ENCODE measurements at places on chromosomes 1 and 21.

GRCh38 chr1:6554907-6555778 lies at the start of gene TAS1R1:
Gene TAS1R1, plus strand, starts transcription at chr1:6555307. Its CDS starts 67 bp downstream, at chr1:6555374.
- no peak for DNase-seq

DNA sequence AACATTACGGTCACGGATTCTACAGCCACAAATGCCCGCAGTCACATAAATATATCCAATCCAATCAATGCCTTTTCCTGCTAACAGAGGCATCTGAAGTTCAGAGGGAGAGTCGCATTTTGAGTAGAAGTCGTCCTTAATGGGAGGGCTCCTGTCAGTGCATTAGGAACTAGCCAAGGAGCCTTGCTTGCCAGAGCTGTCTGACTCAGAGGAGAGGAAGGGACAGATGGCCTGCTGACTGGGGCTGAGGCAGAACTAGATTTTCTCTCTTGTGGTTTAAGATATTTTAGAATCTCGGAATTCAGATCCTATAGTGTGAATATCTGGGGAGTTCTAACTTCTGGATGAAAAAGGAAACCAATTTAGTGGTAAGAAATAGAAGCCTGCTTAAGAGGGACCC lies 10.6 kb downstream of the XKR8 start:
- no peak for DNase-seq

GRCh38 chr1:30038134-30039025 lies 685.0 kb downstream of the MATN1 start:
- no peak for DNase-seq

- DNase-seq, result no peak
Measured at GRCh38 chr21:37767984-37768383, 148.3 kb downstream of the KCNJ6 start.

DNA sequence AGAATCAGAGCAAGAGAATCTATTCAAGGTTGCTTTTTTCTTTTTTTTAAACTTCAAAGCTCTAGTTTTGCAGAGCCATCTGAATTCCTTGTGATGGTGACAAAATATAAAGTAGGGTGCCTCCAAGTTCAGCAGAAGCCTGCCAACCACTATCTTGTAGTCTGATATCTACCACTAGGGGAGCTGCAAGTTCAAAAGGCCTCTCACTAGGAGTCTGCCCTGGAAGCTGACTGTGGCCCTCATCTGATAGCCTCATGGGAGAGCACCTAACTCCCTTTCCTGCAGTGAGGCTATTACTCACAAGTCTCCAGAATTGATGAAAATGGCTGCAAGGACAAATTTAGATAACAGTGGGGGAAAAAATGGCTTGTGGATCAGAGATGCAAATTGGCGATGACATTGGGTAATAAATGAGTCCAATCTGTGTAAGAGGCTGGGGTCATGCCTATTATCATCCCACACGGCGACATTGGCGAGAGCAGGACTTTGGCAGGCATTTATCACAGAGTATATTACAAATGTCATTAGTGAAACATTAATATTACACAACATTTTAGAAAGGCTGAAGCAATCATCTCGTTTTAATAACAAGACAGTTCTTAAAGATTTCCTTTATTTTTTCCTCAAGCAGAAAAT lies 10.7 kb upstream of the ZP4 start:
- peak; percentile 23 for DNase-seq

DNA sequence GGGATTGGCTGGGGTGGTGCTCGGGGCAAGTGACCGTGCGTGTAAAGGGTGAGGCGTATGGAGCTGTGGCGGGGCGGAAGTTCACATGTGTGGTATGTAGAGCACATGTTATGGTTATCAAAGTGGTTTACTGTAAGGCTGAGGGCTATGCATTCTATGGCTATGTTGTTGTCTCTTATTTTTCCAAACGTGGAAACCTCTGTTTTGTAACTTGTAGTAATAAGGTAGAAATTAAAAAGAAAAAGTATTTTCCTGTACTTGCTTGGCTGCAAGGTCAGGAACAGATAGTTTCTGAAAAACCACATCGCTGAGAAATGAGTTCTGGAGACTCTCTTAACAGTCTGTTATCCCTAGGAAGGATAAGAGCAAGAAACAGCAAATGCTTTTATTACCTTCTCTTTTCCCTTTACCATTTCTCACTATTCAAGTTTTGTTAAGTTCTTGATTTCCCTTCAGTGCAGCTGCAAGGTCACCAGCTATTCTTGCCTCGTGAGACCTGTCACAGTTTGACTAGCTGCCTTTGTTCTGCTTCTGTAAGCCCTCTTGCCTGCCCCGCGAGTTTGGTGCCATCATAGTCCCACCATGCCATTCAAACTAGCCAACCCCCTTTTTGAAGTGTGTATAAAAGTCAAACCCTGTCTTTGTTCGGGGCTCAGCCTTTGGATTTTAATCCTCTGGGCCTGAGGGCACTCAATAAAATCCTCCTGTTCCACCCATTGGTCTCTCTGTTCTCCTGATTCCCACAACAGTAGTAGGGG lies 9.5 kb downstream of the RNU1-2 start:
- DNase-seq, result peak; percentile 70

- no peak for DNase-seq
Measured at GRCh38 chr1:193555662-193556441, 369.4 kb upstream of the B3GALT2 start.

DNA sequence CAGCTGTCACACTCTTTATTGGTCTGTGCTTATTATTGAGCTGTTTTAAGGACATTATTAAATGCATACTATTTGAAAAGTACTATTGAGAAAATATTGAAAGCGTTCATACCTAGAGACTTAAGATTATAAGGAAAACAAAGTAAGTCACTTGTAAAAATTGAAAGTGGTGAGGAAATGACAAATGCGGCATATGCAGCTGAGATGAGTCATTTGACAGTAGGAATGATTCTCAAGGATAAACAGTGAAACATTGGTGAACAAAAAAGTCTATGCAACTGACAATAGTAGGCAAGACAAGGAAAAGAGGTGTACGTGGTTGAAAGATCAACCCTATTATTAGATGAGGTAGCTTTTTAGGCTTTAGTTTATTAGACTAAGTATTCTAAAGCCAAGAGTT lies 82.6 kb upstream of the MAP10 start:
- no peak for DNase-seq

DNA sequence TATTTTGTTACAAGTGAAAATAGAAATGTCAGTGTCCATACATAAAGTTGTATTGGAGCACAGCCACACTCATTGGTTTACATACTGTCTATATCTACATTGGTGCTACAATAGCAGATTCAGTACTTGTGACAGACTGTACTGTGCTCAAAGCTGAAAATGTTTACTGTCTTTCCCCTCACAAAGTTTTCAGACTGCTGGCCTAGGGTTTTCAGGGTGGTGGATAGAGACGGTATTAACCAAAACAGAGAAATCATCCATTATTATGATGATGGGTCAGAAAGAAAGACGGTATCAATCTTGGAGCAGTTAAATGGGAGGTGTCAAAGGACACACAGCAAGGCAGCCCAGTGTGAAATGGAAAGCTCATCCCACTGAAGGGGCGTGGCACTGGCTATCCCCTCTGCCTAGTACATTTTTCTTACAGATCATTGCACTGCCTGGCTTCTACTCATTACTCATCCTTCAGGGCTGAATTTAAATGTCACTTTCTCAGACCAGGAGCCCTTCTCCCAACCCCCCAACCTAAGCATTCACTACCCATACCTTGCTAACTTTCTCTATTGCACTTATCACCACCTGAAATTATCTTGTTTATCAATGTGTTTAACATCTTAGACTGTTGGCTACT lies 10.2 kb downstream of the JAK1 start:
- no peak for DNase-seq

- no peak for DNase-seq
Measured at GRCh38 chr1:36612881-36613280, 130.2 kb upstream of the CSF3R start.

DNA sequence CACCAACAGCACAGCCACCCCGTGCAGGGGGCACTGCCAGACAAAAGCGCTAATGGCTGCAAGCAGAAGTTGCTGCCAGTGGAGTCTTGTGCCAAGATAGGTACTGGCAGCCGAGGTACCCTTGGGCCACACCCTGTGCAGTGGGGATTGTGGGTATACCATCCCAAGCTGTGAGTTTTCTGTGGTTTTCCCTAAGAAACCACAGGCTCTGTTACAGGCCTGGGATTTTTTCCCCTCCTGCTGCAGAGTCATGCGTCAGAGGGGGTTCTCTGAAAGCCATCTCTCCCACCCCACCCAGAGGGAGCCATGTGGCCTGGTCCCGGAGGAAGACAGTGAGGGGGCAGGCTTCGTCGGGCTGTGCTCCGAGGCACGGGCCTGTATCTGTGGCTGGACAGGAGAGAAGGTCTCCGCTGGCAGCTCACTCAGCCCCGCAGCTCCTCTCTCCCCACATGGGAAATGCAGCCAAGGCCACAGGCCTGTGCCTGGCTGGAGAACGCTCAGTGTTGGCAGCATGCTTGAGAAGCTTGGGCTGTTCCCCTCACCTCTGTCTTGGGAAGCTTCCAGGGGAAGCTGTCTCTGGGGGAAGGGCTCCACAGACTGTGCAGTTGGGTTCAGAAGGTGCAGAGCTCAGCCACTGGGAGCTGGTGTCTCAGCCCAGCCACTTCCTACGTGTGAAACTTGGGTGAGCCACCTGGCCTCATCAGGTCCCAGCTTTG lies 42.5 kb downstream of the NEK2 start:
- no peak for DNase-seq

DNA sequence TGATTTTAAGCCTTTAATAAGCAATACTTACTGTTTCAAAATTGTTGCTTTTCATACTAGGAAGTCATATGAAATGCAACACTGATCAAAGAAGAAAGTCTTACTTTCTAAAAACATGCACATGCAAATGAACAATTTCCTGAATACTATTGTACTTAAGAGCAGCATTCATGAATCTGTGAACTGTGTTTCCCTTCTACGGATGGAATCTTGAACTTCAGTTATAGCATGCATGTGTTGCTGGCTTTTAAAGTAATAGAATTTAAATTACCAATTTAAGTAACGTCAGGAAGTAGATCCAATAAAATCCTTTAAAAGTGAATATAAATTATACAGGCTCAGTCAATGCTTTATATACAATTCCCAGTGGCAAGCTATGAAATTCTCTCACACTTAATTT lies 348.9 kb downstream of the KCNT2 start:
- no peak for DNase-seq

DNA sequence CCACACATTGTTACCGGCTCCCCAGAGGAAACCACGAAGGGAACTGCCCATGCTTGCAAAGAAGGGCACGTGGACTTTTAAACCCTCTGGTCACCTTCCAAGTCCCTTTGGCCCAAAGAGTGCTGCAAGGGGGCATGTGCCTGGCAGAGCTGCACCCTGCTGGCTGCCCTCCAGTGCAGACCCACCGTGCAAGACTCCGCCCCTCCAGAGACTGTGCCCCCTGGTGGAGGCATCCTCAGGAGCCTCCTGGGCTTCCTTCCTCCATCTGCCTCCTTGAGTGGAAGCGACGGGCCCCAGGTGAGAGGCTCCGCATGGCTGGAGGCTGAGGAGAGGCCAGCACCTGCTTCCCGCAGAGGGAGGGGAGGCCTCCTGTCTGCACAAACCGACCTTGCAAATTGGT lies 100.6 kb downstream of the CRYAA start:
- DNase-seq, result no peak

DNA sequence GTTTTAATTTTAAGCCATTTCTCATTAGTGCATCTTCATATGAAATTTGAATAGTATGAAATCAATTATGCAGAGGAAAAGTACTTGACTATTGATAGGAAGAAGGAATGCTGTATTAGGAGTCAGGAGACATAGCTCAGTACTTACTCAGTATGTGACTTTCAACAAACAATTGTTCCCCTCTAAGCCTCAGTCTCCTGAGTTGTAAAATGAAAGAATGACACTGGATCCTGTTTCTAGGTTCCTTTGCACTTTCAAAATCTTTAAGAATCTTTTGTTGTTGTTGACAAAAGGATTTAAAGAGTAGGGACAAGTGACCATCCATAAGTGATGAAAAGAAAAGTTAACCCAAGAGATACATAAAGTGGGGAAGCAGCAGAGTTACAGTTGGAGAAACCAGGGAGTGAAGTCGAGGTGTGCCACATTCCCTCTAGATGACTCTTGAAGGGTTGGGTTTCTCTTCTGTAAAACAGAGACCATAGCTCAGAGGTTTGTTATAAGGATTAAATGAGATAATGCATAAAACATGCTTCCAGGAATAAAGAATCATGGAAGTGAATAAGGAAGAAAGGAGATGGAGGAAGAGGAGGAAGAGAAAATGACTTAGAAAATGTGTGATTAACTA lies 105.7 kb upstream of the KCNJ15 start:
- no peak for DNase-seq

GRCh38 chr1:206133751-206134415 lies 16.7 kb upstream of the AVPR1B start:
- no peak for DNase-seq

DNA sequence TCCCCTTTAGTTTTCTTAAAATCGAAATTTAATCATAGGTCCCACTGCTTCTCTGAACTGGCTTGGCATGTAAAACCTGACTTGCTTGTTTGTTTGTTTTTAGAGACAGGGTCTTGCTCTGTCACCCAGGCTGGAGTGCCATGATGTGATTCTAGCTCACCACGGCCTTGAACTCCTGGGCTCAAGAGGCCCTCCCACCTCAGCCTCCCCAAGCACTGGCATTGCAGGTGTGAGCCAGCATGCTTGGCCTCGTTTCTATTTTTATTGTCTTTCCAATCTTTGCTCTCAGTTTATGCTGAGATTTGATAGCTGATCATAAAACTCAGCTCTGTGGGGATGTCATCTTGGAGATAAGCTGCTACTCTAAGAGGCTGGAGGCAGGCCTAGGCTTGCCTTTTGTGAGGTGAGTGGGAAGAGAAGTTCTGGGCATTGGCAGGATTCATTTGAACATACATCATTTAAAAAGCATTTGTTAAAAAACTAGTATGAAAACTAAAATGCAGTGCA lies 51.5 kb upstream of the GCLM start:
- no peak for DNase-seq

DNA sequence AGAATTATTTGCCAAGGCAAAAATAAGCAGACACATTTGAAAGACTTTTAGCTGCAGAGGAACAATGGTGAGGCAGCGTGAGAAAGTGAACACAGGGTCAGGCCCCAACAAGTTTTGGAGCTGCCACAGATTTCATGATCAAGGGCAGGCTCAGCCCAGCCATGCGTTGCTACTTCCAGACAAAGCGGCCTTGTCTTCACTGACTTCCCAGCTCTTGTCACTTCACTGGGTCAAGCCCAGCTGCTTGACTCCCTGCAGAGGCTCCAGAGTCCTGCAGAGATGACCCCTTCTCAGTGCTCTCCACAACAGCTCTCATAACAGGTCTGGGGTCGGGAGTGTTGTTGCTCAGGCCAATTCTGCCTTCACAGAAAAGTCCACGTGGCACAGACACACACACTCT lies 35.8 kb downstream of the HHAT start:
- DNase-seq, result no peak

- DNase-seq, result no peak
Measured at GRCh38 chr1:165254376-165254775, 102.1 kb downstream of the LMX1A start.

GRCh38 chr1:7171574-7171973 lies 386.3 kb downstream of the CAMTA1 start:
- no peak for DNase-seq

DNA sequence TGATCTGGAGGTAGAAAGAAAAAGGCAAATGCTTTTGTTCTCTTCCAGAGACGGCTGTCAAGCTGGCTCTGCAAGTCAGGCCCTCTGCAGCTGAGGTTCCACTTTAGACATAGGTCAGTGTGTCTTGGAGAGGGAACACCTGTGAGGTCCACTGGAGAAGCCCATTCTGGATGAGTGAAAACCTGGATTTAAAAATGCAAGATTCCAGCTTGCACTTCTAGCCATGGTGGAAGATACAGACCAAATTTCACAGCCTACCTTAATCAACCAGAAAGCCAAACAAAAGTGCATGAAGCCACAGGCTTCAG lies 35.0 kb downstream of the AGPAT3 start:
- DNase-seq, result no peak

Measured in iPS DF 19.7 (cell line).